ENCODE measurements at places on chromosomes 5 and 9.

- DNase-seq = no peak
Observed at GRCh38 chr9:78856144-78856543, 559.2 kb downstream of the PSAT1 start.

- no peak for DNase-seq
Observed at GRCh38 chr5:53239301-53239990, 129.9 kb upstream of the MOCS2 start.

DNA sequence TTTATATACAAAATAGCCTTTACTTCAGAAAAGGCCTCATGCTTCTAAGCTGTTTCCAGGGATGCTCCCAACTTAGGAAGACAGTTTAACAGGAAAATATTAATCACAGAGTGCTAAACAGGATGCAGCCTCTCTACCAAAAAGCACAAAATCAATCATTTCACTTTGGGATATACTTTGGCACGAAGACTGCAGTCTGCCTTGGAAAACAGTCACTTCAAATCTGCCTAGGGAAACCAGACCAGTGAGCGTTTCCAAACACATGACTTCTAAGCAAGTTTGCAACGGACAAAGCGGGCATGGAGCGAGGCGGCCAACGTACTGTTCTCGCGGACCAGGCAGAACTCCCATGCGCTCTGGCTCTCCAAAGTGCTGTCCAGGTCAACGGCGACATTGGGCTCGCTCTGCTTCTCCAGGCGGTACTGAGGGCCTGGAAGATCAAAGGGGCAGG is 201.0 kb downstream of the MAPKAP1 start:
- no peak for DNase-seq

DNA sequence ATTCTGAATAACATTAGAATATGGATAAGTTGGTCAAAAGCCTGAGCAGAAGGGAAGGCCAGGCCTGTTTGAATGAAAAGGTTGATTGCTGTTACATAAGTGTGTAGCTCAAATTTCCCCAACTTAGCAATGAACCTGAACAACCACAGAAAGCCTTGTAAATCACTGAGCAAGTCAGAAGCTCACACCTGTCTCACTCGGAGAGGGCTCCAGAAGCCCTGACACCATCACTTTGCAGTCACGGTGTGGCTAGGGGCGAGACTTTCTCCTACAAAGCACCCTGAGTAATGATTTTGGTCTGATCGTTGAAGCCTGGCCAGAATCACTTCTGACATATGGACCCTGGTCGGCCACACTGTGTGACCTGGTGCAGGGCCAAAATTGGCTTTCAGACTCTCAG is 62.0 kb downstream of the MTX3 start:
- no peak for DNase-seq

- no peak for DNase-seq
Observed at GRCh38 chr5:53303105-53303504, 177.3 kb upstream of the FST start.

DNA sequence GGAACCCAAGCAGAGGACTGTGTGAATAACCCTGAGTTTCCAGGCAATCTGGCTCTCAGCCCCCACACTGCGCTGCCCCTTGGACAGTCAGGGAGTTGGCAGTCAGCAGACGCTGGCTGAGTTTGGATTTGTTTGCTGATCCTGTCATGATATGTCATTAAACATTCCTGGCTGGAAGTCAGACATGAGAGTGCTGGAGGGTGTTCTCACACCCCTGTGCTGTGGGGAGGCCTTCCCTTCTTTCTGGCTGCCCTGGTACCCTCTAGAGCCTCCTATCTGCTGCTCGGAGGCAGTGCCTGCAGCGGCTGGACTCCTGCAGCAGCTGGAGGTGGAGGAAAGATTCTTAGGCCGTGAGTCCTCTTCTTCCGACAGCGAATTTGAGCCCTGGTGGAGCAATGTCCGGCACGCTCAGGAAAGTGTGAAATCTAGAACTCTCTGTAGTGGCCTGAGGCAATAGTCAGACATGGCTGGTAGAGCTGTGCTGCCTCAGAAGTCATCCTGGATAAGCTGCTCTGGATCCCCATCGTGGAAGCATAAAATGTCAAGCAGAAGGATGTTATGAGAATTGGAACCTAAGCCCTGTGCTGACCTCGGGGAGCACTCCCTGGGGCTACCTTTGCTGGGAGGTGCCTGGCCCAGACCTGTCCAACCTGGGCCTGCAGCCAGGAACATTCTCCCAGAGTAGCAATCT is 72.0 kb downstream of the PDE8B start:
- no peak for DNase-seq

GRCh38 chr9:18474783-18475182 is 830 bp downstream of the ADAMTSL1 start:
- DNase-seq = no peak

DNA sequence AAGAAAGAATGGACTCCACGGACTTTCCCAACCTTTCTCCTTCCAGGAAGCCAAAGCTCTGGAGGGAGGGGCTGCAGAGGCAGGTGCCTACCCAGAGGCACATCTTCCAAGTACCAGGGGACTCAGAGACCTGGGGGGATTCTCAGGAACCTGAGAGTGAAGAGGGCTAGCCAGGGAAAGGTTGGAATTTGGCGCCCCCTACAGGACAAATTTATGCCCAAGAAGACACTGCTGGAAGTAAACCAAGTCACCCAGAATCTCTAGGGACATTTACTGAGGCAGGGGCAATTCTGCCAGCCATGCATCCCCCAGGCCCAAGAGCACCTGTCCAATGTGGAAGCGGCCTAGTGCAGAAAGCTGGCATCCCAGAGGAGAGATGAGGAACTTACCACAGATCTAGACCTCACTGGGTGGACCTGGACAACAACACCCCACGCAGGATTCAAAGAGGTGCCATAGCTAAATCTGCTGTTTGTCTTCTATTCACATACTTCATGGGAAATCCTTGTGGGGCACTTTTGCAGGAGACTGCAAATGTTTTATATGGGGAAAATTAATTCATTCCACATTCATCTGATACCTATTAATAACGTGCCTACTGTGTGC is 25.9 kb upstream of the IDNK start:
- peak; percentile 16 for DNase-seq

- DNase-seq = peak; percentile 56
Observed at GRCh38 chr9:37061768-37062167, 27.7 kb upstream of the PAX5 start.

DNA sequence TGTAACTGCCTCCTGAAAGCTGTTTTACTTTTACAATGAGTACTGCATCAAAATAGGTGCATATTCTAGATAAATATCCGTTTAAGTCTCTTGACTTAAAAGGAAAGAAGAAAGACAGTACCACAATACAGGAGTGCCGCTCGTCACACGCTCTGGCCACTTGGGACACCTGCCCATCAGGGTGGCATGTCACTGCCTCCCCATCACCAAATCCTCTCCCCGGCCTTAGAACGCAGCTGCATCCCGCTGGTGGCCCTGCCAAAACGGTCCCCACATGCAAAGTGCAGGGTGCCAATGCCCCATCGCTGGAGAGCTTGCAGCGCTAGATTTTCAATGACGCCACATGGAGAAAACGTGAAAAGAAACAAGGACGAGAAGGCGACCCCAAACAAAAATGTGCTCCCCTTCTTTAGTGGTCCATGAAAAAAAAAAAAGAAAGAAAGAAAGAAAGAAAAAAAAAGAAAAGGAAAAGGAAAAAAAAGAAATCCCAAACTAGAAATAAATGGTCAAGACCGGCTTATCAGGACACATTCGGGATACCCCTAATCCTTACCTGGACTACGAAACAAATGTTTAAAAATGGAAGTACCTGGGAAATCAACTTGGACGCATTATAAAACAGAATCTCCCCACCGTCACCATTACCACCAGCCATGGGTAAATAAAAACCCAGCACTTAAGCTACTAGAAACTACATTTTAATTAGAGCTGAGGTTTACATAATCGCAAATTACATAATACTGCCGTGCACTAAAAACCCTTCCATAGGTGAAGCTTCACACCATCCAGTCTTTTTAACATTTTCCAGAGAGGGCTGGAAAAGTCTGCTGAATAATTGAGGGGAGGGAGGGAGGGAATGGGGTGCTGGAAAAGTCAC is 1.0 kb downstream of the ANKH start:
- DNase-seq = no peak

DNA sequence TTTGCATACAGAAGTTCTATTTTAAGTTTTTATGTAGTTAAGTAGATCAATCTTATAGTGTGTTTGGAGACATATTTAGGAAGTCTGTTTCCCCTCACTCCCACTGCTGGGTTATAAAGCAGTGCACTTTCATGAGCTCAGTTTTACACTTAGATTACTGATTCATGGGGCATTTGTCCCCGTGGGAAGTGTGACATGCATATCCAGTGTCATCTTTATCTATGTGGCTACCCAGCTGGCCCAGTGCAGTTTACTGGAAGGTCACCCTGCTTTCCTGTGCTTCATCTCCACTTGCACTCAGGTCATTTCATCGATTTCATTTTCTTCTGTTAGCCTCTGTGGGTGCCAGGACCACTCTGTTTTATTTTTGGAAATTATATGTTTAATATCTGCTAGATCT is 49.1 kb downstream of the ADCY2 start:
- DNase-seq = no peak

DNA sequence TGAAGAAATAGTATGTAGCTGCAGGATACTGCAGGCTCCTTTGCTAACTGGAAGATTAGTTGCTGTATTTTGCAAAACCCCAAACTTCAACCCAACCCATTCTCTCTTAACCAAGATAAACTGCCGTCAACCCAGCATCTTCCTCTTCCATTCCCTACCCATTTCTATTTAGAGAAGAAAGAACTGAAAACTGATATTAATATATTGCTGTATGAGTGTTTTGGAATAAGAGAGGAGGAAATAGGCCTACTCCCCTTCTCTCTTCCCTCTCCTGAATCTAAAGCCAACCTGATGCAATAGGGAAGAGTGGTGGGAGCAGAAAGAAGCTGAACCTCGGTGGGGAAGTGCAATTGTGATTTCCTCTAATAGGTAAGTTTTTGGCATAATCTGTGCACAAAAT is 83.7 kb downstream of the TMEM215 start:
- no peak for DNase-seq

- DNase-seq = no peak
Observed at GRCh38 chr5:172868436-172868923, 34.4 kb downstream of the ERGIC1 start.

DNA sequence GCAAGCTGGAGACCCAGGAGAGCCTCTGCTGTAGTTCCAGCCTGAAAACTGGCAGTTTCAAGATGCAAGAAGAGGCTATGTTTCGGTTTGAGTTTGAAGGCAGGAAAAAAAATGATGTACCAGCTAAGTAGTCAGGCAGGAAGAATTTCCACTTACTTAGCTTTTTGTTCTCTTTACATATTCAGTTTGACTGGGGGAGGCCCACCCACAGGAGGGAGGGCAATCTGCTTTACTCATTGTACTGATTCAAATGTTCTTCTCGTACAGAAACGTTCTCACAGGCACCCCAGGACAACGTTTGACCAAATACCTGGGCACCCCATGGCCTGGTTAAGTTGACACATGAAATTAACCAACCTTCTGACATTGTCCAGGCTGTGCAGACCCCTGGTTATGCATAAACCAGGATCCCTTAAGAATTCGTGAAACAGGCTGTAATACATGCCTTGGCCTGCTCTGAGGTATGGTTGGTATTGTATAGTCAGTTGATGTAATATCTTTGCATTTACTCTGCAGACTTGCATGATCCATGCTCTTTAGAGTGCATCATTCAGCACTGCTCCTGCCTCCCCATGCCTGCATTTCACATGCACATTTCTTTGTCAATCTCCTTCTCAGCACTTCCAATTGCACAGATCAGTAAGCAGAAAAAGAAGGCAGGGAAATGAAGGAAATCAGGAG is 687.1 kb downstream of the TAF11L14 start:
- DNase-seq = no peak

- DNase-seq = no peak
Observed at GRCh38 chr5:35672995-35673394, 55.3 kb downstream of the SPEF2 start.

GRCh38 chr5:43396762-43397304 is 15.4 kb downstream of the CCL28 start:
- no peak for DNase-seq

GRCh38 chr9:90641884-90642487 is 638 bp downstream of the DIRAS2 start:
- no peak for DNase-seq

- no peak for DNase-seq
Observed at GRCh38 chr9:135565636-135566035, 4.1 kb downstream of the PAEP start.

- peak; percentile 82 for DNase-seq
Observed at GRCh38 chr5:76256116-76256889, 146.8 kb upstream of the IQGAP2 start.

DNA sequence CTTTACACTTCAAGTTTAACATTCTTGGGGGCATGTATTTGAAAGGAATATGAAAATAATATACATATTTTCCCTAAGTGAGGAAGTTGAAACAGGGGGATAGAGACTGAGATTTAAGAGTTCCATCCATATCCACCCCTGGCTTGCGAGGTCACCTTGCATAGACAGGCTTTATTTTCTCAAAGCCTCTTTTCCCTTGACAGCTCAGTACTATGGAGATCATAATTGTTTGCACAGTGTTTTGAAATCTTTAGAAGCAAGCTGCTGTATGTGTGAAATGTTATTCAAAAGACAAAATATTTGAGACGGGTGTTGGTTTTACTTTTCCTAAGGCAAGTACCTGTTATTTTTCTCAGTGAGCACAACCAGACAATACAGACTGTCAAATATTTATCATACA is 163.1 kb downstream of the LRRC70 start:
- no peak for DNase-seq

DNA sequence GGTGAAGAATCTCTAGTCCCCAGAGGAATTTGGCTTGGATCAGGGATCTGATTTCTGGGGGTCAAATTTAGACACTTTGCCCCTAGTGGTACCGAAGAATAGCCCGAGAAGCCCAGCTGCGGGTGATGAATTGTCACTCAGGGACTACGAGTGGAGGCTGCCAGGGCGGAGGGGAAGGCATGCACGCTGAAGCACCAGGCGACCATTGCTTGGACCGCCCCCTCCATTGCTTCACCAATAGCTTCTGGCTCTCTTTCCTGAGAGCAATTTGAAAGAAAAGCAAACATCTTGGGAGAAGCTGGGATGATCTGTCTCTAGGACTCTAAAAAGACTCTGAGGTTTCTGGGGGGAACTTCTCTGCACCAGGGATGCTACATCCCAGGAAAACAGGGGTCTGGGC is 137.6 kb downstream of the CRB2 start:
- no peak for DNase-seq

- no peak for DNase-seq
Observed at GRCh38 chr9:12838546-12838945, 63.7 kb downstream of the LURAP1L start.

DNA sequence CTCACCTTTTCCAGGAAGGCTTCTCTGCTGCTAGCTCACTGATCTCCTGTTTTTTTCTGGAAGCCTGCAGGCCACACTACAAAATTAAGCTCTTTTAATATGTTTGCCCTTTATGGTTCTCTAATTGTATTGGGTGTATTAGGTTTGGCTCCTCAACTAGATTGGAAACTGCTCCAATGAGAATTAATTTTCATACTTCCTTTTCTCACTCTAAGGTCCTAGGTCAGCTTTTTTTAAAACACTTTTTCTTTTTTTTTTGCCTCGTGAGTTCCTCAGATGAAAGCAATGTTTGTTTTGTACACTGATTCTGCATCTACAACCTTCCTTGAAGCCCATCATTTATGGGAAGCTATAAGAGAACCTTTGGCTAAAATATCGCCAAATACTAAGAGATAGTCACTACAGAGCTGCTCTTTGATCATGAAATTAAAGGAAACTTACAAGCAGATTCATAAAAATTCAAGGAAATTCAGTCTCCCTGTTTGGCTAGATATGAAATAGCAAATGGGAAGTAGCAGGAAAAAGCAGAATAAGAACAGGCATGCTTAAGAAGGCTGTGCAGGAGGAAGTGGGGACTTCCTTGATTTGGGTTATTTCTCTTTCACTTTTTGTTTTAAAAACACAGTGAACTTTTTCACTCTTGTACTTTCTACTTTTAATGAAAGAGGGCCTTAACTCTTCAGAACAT is 55.2 kb upstream of the FYB1 start:
- DNase-seq = peak; percentile 48

GRCh38 chr9:17928228-17928627 is 349.4 kb downstream of the SH3GL2 start:
- no peak for DNase-seq
